ENCODE measurements at places on chromosomes 1 and 21. TPM values are rescaled to one million over a fixed set of nuclear protein-coding genes. Genes with fewer than 3 reads are reported as not detected.

GRCh38 chr21:28675331-28676041 is 317.2 kb downstream of the LTN1 start:
- no peak for DNase-seq

GRCh38 chr1:43763497-43763973 is 56.2 kb downstream of the ST3GAL3 start:
- DNase-seq = peak; percentile 59

DNA sequence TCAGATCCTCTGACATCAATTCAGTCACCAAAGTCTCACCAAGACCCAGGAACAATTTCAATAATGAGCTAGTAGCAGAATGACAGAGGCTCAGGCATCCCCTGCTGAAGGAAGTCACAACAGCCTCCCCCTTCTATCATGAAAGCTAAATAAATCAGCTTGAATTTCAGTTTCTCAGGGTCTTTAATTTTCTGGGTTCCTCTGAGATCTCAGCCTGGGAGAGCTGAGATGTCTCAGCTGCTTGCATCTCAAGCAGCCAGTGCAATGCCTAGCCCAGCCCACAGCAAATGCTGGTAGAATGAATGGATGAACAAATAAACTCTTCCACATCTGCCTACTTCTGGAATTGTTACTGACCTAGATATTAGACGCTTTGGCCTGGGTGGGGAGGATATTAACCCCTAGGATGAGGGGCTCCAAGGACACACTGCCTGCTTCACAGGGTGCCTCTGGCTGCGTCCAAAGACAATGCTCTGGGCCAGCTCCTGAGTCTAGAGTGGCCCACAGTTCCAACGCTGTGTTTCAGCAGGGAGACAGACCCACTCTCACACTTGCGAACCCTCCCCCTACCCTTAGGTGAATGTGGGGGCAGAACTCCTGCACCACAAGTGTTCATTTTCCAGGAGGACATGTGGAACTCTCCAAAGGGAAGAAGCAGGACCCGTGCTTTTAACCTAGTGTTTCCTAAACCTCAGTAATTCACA is 11.2 kb upstream of the LORICRIN start:
- no peak for DNase-seq

GRCh38 chr1:214541693-214542092 is 9.7 kb downstream of the PTPN14 start:
- no peak for DNase-seq

DNA sequence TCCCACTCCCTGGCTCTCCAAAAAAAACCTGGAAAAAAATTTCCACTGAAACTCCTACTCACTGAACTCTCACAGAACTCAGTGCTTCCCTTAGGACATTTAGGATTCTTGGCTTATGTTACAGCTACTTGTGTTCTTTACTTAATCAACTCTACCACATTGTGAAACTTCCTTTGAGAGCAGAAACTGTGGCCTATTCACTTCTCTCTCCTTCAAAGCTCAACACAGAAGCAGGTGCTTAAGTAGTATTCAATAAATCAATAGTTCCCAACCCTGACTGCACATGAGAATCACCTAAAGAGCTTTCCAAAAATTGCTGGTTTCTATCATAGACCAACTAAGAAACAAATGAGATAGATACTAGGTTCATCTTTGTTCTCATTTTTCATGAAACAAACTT is 67.9 kb upstream of the DMRTA2 start:
- no peak for DNase-seq

GRCh38 chr1:83760226-83761021 is 238.5 kb downstream of the TTLL7 start:
- no peak for DNase-seq

DNA sequence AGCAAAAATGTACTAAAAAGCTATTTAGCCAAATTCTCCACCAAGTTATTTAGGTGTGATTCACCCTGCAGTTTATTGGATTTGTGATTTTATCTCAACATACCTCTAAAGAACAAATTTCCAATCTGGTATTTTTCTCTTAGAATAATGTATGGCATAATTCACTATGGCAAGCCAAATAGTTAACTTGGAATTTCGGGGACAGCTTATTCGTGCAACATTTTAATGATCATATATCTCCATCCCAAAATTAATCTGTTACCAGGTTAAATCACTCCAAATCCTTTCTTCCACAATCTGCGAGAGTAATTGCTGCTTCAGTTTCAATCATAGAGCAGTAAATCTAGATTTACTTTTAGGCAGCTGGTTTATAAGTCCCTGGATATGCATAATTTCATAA is 53.4 kb downstream of the ERICH3 start:
- DNase-seq = no peak

DNA sequence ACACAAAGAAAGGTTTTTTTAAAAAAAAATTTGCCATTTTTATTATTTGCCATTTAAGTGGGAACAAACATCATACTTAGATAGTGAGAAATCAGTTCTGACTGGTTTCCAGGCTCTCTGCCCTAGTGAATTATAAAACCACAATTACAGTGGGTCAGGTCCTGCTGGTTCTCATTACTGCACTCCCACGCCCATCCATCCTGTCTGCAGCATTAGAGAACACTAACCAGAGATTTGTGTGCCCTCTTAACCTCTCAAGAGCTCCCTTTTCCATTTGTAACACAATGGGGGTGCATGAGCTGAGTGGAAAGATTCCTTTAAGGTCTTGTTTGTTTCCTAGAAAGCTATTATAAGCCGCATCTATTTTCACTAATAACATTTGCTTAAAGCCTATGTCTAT is 489.3 kb downstream of the AMY1C start:
- DNase-seq = no peak

GRCh38 chr1:174230399-174230798 is 71.1 kb downstream of the RABGAP1L start:
- no peak for DNase-seq

GRCh38 chr1:184854496-184855140 is 100.0 kb upstream of the EDEM3 start:
- no peak for DNase-seq

DNA sequence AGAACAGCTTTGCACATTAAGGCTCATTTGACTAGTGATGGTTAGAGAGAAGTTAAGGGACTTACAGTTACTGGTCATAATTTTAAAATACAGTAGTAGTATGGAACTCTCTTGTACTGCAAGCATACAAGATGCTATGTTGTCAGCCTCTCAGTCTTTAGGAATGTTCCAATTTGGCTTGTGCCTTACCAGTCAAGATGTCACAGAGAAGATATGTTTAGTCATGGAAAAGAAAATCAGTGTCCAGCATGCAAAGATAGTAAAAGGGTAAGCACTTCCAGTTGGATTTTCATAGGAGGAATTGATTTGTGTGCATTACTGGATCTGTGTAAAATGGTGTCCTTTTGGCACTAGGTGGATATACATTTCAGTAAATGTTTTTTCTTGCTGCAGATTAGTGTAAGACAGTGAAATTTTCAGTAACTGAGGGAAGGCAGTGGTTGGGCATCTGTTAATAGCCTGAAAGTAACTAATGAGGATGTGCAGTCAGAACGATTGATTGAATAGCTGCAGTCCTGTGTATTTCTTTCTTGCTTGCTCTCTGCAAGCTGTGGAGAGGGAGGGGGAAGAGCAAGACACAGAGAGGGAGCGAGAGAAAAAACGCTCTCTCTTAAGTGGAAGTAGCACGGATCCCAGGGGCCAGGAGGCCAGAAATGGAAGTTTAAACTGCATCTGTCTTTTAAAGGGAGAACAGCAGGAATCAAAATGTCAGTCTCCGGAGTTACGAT is 108.2 kb downstream of the CLEC20A start:
- no peak for DNase-seq

DNA sequence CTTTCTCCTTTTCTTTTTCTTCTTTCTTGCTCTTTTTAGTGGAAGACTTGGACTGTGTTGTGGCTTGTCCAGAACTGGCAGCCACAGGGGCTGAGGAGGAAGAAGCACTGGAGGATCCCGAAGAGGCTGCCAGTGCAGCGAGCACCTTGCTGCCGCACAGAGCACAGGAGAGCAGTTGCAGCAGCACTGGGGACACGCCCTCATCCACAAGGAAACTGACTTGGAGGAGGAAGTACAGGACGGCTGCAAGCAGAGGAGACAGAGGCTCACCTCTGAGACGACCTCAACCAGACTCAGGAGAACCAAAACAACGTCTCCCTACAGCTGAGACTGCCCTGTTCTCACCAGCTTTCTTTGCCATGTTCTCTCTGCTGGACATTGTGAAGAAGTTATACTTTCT is 88.9 kb downstream of the UBR4 start:
- DNase-seq = no peak

DNA sequence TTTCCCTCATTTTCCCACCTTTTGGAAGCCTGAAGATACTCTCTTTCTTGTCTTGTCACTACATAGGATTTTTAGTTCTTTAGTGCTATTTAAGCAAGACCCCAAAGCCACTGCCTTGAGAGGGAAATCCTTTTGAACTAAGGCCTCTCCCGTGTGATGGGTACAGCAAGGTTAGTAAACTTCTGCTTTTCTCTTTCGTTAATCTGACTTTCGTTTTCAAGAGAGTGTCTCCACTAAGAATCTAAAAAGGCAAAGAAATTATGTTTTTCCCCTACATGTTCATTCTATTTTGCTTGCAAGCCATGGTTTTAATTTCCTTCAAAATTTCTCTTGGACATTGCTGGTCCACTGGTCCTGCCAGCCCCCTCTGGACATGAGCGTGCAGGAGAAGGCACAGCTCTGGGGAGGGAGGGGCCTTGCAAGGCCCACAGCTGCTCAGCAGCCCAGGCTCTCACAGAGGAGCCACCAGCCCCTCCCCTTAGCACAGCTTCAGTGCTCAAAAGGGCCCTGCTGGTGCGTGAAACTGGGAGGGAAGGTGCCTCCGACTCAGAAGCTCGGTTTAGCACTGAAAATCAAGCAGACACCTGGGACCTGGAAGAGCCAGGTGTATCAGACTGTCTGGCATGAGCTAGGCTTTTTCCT is 210.9 kb upstream of the GALNT2 start:
- DNase-seq = peak; percentile 36

DNA sequence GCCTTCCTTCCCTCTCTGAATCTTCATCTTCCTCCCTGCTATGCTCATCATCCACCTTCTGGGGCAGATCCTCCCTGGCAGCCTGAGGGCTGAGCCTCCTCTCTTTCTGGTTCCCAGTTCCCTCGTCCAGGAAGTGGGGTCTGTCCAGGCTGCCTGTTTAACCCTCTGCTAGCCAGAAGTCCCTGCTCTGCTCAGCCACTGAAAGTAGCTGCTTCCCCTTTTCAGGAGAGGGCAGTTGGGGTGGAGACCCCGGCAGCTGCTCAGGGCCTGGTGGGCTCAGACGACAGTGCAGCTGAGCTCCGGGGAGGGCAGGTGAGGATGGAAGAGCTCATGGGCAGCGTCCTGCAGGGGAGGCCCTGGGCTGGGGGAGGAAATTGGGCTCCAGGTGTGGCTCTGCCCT is 43.1 kb upstream of the ETV3 start:
- no peak for DNase-seq

DNA sequence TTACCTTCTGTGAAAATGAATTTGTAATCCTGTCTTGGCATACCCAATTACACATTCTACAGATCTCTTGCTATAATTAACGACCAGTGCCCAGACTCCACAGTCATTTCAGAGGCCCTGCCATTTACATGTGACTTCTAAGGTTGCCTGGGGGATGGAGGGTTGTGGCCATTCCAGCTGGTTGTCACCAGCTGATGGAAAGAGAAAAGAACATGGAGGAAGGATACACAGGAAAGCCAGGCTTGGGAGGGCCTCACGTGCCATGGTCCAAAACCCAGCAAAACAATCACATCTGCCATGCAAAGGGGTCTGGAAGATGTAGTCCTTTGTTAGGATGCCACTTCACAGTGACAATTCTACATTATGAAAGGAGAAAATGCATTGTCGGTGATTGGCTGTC is 59.3 kb downstream of the LAMC2 start:
- DNase-seq = no peak

- no peak for DNase-seq
Observed at GRCh38 chr1:41319807-41320711, 41.2 kb upstream of the FOXO6 start.

DNA sequence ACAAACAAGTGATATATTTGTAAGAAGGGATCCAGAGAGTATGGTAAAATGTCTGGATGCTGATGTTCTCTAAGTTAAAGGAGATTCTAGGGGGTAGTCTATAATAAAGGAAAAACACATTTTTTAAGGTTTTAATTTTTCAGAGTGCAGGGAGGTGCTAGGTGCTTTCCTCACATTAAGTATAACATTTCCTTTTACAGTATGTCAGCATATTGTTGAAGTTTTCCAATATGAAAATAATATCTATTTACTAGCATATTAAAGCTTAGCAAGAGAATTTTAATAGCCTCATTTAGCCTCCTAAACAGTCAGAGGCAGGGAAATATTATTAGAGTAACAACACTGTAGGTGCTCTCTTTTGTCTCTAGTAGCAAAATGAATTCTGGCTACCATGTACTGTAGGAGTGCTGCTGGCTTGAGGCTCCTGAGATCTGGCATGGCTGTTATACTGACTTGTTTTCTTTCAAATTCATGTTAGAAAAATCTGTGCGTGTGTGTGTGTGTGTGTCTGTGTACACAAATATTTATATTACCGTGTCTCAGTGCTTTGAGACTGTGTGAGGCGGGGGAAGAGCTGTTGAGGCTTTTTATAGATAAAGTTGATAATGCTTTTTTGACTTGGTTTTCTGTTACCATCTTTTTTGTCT is 71.0 kb downstream of the POU2F1 start:
- no peak for DNase-seq

- DNase-seq = no peak
Observed at GRCh38 chr1:21126324-21126723, 50.4 kb downstream of the EIF4G3 start.

DNA sequence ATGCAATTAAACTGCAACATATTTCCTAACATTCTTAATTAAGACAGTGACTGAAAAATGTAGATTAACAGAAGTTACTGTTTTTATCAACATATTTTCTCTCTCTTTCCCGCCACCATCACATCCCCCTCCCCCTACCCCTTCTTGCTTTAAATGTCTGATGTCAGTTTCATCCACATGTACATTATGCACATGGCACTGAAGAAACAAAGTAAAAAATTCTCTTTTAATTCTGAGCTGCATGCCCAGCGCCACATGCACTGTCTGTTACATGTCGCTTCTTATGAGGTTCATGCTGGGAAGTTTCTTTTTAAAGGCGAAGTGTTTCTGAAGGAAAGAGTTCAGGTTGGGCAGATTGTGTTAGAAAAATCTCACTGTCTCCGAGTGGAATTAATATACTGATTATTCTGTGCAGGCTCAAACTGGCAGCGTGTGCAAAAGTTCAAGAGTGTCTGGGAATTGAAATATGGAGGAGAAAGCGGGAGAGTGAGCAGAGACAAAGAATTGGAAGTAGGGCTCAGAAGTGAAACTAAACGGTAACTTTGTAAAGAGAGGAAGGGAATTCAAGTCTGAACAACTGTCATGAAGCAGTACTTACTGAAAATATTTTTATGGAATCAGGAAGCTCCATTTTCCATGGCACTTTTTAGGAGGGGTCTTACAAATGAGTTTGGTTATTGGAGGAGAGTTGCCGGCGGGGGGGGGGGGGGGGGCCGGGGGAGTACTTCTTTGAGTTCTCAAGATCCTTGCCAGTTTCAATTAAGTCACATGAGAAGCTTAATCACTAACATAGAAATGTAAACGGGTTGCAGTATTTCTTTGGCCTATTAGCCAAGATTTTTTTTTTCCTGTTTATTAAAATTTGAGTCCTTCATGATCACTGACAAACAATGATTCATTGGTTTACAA is 217.6 kb downstream of the SDCCAG8 start:
- no peak for DNase-seq

ADGRL4 gene
- not detected for total RNA-seq

GJB3 gene
- total RNA-seq = not detected

BGLAP gene
- total RNA-seq = 2.1 TPM

MIXL1 gene
- total RNA-seq = not detected

DCDC2B gene
- not detected for total RNA-seq

DISP3 gene
- 0.55 TPM for total RNA-seq

RORC gene
- total RNA-seq = 3.8 TPM

NCMAP gene
- total RNA-seq = not detected

FTCD gene
- total RNA-seq = 0.16 TPM

Data from activated CD4-positive, alpha-beta T cell treated with anti-CD3 and anti-CD28 coated beads for 36 hours (primary cell).